ENCODE measurements at places on chromosomes 5 and 9.

DNA sequence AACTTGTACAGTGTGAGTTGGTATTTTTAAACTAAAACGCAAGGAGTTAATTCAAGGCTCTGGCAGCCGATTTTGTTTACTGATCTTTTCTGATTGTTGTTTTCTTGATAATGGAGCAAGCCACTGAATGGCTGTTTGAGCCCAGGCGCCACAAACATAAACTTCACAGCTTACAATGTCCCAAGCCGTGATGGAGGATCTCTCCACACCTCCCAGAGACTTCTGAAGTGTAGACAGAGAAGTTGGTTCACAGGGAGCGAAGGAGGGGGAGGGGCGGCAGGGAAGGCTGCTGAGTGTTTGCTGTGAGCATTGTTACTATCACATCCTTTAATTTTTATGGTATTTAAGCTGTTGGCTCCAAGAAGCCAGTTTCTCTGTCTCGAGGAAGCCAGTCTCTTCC, 14.7 kb downstream of the ISL1 start:
- no peak for DNase-seq

- no peak for DNase-seq
Observed at GRCh38 chr5:180522330-180522729, 28.2 kb downstream of the CNOT6 start.

GRCh38 chr5:149175346-149176105, 34.2 kb downstream of the ABLIM3 start:
- peak; percentile 41 for DNase-seq

DNA sequence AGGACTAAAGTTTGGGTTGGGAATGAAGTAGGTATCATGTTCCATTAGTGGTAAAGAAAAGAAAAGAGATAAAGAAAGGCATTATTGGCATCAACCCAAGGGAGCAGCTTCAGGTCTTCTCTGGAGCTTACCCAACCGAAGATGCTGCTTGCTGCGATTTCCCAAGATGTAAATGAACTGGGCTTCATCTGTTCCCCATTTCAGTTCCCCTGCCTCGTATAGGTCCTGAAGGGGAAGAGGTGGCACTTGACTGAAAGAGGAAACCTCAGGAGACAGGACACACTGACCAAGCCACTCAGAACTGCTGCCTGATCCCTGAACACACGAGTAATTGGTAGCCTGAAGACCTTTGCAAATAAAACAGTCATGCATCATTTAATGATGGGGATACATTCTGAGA, 24.6 kb downstream of the ANXA6 start:
- DNase-seq: peak; percentile 72

GRCh38 chr5:14034963-14035362, 90.5 kb upstream of the DNAH5 start:
- DNase-seq: no peak

GRCh38 chr9:135040892-135041291, 46.6 kb upstream of the OLFM1 start:
- DNase-seq: no peak

DNA sequence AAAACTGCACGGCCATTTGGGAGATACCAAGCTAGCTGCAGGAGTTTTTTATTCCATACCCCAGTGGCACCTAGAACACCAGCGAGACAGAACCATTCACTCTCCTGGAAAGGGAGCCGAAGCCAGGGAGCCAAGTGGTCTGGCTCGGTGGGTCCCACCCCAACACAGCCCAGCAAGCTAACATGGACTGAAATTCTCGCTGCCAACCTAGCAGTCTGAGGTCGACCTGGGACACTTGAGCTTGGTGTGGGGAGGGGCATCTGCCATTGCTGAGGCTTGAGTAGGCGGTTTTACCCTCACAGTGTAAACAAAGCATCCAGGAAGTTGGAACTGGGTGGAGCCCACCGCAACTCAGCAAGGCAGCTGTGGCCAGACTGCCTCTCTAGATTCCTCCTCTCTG, 108.9 kb upstream of the CHD1 start:
- DNase-seq: no peak

- DNase-seq: no peak
Observed at GRCh38 chr9:97511655-97512427, 10.4 kb downstream of the TMOD1 start.

DNA sequence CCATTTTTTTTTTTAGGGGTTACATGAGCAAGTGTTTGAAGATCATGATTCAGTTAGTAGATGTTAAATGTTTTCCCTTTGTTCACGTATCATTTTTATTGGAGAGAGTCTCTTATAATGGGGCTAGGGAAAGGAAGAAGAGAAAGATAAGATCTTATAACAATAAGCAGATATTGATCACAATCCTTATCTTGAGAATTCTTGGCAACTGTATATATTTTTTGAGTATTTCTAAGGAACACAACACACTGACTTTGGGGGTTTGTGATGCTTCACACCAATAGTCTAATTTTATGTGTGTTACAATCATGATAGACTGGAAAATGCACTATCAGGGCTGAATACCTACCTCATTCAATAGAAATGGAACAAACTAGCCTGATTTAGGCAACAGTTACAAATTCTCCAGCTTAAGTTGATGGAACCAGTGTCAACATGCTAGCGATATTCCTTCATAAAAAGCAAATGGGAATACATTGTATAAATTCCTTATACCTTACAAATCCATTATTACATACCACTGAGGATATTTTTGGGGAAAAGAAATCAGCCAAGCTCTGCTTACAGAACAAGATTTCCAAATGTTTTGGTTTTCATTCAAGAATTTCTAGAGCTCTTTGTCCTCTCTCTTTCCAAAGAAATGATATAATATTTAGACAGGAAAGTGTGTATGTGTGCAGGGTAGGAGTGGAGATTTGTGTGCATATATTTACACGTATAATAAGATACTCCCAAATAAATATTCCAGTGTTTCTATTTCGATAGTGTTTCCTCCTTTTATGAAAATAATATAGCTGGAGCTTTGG, 41.5 kb downstream of the SVEP1 start:
- no peak for DNase-seq

- DNase-seq: no peak
Observed at GRCh38 chr9:133942206-133942975, 49.7 kb downstream of the VAV2 start.

GRCh38 chr9:121598167-121598964, 53.1 kb upstream of the DAB2IP start:
- DNase-seq: no peak

- no peak for DNase-seq
Observed at GRCh38 chr9:93258818-93259489, 75.0 kb downstream of the WNK2 start.

- DNase-seq: no peak
Observed at GRCh38 chr5:63141591-63141990, 563.0 kb downstream of the LRRC70 start.

- no peak for DNase-seq
Observed at GRCh38 chr5:74993743-74994142, 58.6 kb downstream of the GCNT4 start.

DNA sequence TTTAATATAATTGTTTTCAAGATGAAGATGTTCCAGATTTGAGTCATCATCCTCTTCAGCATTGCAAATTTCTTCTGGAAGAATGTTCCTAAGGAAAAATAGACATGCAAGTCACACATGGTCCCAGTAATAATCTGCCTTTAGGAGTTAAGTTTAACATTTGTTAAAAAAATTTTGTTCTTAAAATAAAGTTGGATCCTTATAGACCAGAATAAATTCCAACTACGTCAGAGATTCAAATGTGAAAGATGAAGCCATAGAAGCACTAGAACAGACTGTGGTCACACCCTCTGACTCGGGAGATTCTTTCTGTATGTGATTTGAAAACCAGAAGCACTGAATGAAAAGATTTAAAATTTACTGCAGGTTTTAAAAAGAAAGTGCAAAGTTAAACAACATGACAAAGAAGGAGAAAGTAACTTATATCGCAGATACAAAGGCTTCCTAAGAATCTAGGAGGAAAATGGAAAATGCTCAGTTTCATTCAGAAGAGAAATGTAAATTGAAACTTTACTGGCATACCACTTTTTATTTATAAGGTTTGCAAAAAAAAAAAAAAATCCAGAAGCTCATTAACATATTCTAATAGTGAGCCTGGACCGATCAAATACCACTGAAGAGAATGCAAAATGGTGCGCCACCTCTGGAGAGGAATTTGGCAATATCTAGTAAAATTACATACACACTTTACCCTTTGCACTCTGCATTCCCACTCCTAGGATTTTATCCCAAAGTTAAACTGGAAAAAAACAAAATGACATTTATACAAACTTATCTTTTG, 14.3 kb upstream of the ASPN start:
- no peak for DNase-seq

DNA sequence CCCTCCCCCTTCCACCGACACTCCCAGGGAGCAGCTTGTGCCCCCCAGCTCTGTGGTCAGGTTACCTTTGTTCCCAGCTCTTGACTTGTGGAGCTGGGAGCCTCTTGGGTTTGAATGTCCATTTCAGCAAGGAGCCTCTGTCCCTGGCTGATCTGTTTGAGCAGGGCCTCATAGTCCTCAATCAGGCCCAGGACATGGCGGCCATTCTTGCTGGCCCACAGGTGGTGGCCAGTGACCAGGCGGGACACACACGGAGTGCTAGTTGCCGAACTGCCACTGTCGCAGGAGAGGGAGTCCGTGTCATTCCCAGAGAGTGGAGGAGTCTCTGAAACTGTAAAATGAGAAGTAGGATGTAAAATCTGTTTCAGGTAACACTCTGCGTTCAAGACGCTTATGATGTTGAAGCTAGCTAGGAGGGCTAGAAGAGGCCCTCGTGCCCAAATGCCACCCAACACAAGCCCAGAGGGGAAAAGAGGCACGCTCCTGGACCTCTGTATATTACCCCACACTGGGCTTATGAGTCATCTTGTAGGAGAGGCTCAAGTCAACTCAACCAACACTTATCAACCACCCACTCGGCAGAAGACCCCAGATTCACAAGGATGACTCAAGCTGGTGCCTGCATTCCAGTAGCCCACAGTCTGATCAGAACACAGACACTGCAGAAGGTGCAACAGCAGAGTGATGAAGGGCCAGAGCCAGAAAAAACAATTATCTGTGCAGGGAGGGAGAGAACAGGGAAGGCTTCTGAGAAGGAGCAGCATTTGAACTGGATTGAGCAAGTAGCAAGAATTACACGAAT, 177.0 kb downstream of the CDK5RAP2 start:
- no peak for DNase-seq

- no peak for DNase-seq
Observed at GRCh38 chr5:67490543-67491321, 294.1 kb upstream of the CD180 start.

DNA sequence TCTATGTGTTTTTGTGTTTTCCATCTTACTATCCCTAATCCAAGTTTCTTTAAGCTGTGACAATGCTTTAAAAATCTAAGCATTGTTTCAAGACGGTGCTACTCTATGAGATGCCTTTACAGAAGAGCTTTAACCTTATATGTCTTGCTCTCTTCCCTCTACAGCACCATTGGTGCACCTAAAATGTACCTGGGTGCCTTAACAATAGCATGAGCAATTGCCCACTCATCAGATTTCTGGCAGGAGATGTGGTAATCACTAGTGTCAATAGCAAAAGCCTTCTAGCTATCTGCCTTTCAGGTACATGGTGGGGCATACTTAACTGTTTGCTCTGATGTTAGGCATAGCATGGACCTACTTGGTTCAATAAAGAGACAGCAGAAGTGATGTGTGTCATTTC, 222.3 kb upstream of the KIF2A start:
- no peak for DNase-seq

- DNase-seq: peak; percentile 16
Observed at GRCh38 chr5:165616490-165617405, 2111.3 kb downstream of the MAT2B start.

GRCh38 chr5:14004598-14005394, 60.3 kb upstream of the DNAH5 start:
- no peak for DNase-seq

GRCh38 chr5:141100243-141100805, at the start of gene PCDHB3:
Gene PCDHB3, plus strand, starts transcription at chr5:141100473. Its CDS starts 177 bp downstream, at chr5:141100650.
- DNase-seq: peak; percentile 50

DNA sequence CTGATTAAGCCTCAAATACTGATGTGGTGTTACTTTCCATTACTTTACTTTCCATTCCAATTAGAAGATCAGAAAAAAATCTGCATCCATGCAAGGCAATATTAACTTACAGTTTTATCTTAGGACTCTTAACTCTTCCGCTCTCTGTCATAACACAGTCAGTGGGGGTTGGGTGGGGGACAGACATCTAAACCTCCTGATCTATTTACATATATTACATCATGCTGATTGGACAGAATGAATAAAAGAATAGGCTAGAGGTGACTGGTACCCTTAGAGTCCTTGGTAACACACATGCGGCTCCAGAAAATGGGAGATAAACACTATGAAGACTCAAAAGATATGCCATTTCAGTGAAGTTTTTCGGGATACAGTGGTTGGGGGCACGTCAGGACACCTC, 27.6 kb downstream of the RAPGEF6 start:
- no peak for DNase-seq

GRCh38 chr5:147084702-147085101, 150.1 kb upstream of the STK32A start:
- peak; percentile 90 for DNase-seq

DNA sequence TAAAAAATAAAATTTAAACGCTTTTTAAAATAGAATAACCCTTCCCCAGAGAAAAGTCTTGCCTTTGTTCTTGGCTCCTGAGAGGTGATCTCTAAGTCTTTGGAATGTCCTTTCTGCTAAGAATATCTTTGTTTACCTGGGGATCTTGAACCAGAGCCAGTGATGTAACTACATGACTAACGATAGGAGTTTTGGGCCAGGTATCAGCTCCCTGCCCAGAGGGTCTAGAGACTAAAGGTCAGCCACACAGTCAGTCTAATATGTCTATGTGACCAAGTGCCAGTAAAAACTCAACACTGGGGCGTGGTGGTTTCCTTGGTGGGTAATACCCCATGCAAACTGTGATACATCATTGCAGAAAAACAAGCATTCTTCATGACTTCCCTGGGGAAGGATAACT, 1351.9 kb upstream of the C9orf72 start:
- no peak for DNase-seq

DNA sequence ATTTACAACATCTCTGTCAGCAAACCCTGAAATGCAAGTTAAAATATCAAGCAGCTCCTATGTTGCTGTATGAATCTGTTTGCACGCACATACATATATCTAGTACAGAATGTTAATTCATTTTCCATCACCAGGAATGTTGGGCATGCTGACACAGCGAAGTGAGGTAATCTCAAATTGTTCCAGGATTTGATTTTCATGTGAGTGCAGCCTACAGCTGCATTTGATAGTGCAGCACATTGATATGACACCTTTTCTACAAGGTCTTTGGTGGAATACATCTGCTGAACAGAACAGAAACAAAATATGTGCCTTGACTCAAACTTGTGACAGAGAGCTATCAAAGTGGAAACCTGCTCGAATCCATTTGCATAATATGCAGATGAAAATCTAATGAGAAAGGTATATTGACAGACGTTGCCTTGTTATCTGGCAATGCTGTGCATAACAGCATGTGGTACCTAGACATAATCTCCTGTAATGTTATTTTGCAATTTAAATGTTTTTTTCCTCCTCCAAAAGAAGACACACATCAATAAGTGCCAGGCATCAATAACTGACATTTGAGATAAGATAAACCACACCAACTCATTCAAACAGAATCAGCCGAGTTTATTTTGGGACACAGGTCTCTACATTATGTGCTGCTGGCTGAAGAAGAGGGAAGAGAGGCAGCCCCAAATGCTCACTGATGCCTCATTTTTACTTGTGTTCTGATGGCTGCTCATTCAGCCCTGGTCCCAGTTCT, 512.2 kb downstream of the ZNF608 start:
- DNase-seq: peak; percentile 13
